ENCODE measurements at places on chromosomes 5 and 9.
A peak's percentile ranks its signal among the peaks of the same experiment; 100 is the strongest.

DNA sequence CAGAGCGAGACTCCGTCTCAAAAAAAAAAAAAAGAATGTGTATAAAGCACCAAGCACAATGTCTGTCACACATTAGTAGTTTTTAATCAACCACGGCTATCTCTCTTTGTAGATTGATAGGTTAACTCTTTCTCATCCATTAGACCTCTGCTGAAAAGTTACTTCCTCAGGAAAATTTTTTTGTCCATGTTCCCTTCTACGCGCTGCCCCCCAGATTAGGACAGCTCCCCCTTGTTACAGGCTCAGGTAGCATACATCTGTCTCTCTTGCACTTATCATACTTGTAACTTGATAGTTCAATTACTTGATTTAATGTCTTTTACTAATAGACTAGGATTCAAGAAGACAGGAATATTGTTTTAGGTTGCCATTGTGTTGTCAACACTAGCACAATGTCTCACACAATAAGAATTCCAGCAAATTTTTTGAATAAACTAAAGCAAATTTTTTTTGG lies 1.5 kb downstream of the SPDL1 start:
- DNase-seq = no peak

GRCh38 chr9:88418715-88419540 lies 30.7 kb downstream of the SPIN1 start:
- DNase-seq = no peak

- no peak for DNase-seq
Measured at GRCh38 chr9:135941288-135941995, 19.7 kb downstream of the UBAC1 start.

DNA sequence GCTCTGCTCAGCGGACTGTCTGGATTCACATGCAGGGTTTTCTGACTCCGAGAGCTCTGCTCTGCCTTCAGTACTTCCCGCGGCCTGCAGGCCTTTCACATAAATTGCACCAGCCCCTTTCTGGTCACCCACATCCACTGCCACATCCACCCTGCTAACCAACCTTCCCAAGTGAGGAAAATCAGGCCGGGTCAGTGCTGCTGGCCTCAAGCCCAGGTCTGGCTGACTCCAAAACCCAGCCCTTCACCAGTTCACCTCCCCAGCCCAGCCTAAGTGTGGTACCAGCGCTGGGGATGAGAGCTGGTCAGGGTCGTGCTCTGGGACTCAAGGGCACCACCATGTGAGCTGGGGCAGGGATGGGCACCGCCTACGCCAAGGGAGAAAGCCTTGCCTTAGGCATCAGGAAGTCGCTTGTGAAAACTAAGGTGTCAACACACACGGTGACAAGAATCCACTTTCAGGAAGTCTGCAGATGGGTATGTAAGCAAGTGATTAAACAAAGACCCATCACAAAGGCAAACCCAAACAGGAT lies 12.3 kb downstream of the LMAN2 start:
- no peak for DNase-seq

DNA sequence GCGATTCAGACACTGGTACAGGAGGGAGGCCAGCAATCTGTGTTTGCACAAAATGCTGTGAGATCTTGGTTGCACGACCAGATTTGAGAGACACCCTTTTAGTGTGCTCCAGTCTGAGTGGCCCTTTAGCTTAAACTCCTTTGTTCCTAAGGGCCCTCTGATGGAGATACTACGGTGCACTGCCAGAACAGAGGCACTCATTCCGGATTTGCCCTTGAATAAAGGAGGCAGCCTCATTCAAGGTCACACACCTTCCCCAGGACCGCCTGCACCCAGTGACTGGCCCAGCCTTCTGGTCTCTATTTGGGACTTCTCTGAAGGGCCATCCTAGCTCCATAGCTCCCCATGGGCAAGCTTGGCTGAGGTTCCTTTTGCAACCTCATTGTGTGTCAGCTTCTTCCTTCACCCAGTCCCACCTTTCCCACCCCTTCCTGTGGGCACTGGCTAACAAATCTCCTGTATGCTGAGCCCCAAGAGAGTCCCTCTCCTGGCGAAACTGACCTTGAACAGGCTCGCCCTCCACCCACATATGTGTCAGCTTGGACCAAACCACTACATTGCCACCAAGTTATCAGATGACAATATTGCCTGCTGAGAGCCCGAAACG lies 191.7 kb downstream of the GABBR2 start:
- no peak for DNase-seq

GRCh38 chr9:2497666-2498400 lies 123.8 kb upstream of the VLDLR start:
- no peak for DNase-seq

- no peak for DNase-seq
Measured at GRCh38 chr9:106885451-106885850, 22.5 kb downstream of the ZNF462 start.

- no peak for DNase-seq
Measured at GRCh38 chr9:105879181-105879580, 184.8 kb downstream of the TMEM38B start.

- no peak for DNase-seq
Measured at GRCh38 chr5:14851050-14851419, 20.5 kb downstream of the ANKH start.

GRCh38 chr5:168198359-168198758 lies 93.1 kb upstream of the WWC1 start:
- DNase-seq = no peak

DNA sequence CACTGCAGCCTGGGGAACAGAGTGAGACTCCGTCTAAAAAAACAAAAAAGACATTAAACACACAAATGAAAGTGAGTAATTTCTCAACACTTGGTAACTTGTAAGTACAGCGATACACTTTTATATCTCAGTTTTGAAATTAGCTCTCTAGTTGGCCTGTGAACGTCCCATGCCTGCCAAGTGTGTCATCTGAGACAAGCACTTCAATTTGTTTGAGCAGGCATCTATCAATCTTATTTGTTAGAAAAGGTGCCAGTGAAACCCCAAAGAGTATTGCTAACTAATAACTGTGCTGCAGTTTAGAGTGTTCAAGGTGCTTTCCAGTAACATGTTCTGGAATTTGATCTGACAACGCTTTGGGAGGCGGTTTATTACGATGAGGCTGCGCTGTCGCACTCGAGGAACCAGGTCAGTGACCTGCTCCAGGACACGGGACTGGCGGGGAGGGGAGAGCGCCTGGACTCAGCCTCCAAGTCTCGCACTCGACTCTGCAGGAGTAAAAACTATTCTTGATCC lies 1.1 kb upstream of the SPIN1 start:
- DNase-seq = no peak

GRCh38 chr5:134100283-134101091 lies 14.0 kb upstream of the TCF7 start:
- DNase-seq = no peak

DNA sequence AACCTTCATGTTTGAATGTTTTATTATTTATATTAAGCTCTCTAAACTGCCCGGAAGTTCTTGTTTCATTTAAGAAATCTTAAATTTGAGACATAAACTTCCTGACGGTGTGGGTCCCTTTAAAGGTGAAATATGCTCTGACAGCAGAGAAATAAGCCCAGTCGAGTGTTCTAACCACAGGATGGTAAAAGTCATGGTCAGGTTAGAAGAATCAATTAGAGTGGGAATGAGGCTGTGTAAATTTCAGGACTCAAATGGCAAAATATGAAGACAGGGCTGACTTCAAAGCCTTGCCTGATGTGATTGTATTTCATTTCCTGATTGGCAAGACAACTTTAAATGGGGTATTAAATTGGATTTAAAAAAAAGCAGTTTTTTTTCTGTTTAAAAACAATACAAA lies 432.9 kb upstream of the BRINP1 start:
- DNase-seq = no peak

DNA sequence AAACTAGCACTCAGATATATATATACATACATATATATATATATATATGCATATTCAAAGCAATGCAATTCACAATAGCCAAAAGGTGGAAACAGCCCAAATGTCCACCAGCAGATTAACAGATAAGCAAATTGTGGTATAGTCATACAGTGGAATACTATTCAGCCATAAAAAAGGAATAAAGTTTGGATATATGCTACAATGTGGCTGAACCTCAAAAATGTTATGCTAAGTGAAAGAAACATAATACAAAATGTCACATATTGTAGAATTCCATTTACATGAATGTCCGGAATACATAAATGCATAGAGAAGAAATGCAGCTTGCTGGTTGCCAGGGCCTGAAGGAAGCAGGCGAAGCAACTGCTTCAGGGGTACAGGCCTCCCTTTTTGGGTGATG lies 143.4 kb downstream of the ATPSCKMT start:
- no peak for DNase-seq

GRCh38 chr9:137666955-137667670 lies 48.3 kb downstream of the EHMT1 start:
- peak; percentile 82 for DNase-seq

GRCh38 chr9:124221676-124222075 lies 36.1 kb upstream of the NEK6 start:
- DNase-seq = no peak

DNA sequence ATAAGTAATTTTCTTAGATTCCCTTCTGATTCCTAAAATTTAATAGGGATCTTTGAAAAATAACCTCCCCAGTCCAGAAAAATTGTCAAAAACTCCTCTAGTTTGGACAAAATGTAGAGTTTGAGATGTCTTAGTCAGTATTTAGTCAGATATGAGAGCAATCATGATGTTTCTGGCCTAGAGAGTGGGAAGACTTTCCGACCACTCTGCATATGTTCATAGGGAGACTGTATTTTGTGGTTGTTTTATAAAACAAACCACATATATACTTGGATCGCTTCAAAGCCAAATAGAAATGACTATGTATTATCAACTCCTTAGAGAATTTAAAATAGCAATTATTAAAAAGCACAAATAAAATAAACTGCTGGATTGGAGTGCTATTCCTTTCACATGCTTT lies 15.8 kb downstream of the ZFAND5 start:
- no peak for DNase-seq

- no peak for DNase-seq
Measured at GRCh38 chr9:114592356-114592755, 4.8 kb downstream of the ATP6V1G1 start.

DNA sequence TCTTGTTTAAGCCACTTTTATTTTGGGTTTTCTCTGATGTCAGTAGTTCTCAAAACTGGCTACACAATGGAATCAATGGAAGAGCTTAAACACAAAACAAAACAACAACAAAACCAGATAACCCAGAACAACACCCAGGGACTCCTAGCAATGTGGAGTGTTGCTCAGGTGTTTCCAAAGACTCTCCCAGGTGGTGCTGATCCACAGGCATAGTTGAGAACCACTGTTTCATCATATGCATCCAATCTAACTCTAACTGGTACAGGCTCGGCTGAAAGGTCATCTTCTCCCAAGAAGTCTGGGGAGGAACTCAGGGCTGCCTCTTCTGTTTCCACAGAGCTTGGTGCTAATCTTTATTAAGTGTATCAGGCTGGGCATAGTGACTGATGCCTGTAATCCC lies 5.4 kb upstream of the ALDH1B1 start:
- DNase-seq = no peak

DNA sequence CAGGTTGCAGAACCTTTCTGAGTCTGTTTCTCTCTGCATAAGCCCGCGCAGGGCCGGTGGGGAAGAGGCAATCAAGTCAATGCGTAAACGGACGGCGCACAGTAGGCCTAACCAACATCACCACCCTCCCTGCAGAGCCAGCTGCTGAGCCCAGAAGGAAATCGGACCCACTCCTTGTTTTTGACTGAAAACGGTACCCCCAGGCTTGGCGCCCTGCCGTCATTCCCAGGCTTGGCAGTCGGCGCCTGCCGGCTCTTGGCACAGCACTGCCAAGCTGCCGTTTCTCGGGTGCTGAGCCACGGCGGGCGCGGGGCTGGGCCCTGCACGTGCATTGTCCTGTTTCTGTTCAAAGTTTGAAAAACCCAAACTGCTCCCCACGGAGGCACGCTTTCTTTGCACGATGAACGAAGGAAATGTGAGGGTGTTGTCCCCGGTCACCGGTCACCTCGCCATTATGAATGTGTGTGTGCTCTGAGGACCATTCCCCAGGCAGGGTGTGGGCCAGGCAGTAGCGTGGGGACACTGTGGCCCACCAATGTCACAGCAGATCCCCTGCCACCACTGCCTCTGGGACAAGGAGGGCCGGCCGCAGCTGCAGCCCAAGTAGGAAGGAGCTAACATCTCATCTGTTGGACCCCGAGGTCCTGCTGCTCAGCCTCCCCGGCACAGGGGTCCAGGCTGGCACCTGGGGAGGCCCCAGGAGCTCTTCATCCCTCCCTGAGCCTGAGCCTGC lies 20.1 kb downstream of the FIBCD1 start:
- DNase-seq = no peak

DNA sequence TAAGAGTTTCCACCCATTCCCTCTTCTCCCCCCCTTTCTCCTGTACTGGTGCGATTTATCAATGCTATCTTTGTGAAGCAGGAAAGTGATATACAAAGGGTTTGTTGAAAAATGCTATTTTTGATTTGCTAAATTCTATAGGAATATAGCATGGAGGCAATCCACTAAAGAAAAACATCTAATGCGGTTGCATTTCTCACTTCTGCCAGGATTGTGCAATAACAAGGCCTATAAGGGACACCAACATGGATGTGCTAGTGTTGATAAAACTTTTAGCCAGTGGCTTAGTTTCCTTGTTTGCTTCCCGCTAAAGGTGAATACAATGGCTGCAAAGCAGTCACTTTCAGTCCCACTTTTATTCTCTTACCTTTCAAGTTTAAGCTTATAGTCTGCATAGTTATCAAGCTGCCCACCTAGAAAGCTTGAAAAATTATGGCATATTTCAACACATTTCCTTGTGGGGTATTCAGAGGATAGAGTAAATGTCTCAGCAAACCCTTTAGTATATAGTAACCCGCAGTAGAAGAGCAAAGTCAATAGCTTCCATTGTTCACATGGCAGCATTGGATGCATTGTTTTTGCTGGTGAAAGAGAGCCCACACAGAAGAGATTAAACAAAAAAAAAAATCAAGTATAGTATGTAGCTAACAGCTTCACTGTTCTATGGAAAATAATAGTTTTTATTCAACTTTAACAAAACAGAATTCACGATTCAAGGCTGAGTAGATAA lies 674.6 kb upstream of the SEMA6A start:
- DNase-seq = no peak

DNA sequence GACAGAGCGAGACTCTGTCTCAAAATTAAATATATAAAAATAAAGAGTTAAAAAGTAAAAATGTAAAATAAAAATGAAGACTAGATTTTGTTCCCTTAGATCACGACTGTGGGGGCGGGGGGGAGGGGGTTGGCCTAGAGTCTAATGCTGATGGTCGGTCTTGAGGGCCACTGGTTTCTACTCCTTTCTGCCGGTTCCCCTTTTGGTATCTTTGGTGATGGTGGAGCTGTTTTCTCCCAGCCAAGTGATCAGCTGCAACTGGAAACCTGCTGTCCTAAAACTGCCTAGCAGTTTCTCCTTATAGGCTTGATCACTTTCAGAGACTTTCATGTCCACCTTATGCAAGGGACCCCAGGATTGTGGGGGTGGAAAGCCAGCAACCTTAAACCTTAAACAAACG lies 1.1 kb downstream of the SRD5A1 start:
- DNase-seq = no peak

GRCh38 chr5:129245489-129245888 lies 150.9 kb downstream of the ISOC1 start:
- DNase-seq = no peak

GRCh38 chr9:93663877-93664548 lies 87.6 kb downstream of the PHF2 start:
- no peak for DNase-seq

- DNase-seq = no peak
Measured at GRCh38 chr9:110977259-110977709, 61.0 kb downstream of the LPAR1 start.
